A375 (cell line): ENCODE measurements at places on chromosomes 13 and 19. TPM values are rescaled to one million over a fixed set of nuclear protein-coding genes. Genes with fewer than 3 reads are reported as not detected.

C1QTNF9B gene
- total RNA-seq = not detected in 2 replicates

HSH2D gene
- not detected in 2 replicates for total RNA-seq

IZUMO4 gene
- 3.6 and 6.2 TPM in 2 replicates for total RNA-seq

SELENOV gene
- not detected in 2 replicates for total RNA-seq

ICAM1 gene
- 24.8 and 28.8 TPM in 2 replicates for total RNA-seq

ZNF850 gene
- total RNA-seq = 3.0 and 6.0 TPM in 2 replicates

CEACAM19 gene
- total RNA-seq = 1.9 and 2.5 TPM in 2 replicates

IGSF23 gene
- not detected in 2 replicates for total RNA-seq
